ENCODE measurements at places on chromosomes 6 and 20.

- no peak for DNase-seq
Observed at GRCh38 chr20:53599910-53600632, 6.4 kb upstream of the ZNF217 start.

DNA sequence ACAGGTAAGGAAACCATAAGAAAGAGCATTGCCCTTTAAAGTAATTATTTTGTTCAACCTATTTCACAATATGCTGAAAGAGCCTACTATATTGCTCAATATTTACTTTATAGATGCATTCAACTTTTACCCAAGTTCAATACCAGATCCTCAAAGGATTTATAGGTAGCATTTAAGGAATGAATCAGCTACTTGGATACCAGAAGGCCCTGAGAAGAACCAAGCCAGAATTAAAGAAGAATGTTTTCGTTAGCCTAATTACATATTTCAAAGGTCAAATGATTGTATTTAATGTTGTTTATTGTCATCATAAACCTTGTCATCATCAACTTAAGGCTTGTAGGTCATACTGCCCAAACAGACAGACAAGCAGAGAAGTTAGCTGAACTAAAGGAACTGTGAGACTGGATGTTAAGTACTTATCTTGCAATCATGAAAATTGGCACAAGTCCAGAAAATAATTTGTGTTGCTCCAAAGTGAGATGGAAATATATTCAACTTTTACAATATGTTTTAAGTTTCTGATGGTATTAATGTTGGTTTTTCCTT, 636.7 kb downstream of the RFPL4B start:
- DNase-seq = no peak

- DNase-seq = no peak
Observed at GRCh38 chr6:8958894-8959511, 523.7 kb upstream of the SLC35B3 start.

DNA sequence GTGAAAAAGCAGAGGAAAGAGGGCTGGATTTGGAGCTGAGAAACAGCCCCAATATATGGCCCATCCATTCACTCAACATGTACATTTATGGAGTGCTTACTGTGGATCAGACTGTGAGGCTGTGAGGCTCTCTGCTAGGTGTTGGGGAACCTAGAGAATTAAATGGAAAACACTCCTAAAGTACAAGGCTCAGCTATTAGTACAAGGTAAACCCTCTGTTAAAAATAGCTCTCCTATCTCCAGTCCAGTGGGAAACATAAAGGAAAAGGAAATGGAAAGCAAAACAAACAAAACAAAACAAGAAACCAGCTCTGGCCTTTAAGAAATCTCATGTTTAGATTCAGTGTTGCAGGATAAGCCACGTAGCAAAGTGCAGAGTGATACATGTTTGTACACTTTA, 35.0 kb downstream of the LY86 start:
- no peak for DNase-seq

DNA sequence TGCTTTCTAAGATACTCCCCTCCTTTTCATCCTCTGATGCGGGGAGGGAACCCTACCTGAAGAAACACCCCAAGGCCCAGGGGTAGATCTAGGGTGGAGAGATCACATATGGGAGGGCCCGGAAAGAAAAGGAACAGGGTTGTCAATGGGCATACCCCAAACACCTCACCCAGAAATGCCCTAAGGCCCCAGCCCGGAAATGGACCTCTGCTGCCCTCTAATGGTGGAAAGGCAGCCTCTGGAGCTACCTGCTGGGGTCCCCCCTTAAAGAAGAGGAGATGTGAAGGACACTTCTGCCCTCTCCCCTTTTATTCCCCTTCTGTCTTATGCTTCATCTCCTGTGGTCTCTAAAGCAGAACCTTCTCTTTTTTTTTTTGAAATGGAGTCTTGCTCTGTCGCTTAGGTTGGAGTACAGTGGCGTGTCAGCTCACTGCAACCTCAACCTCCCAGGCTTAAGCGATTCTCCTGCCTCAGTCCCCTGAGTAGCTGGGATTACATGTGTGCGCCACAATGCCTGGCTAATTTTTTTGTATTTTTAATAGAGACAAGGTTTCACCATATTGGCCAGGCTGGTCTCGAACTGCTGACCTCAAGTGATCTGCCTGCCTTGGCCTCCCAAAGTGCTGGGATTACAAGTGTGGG, 458 bp upstream of the ARMC12 start:
- peak; percentile 90 for DNase-seq

DNA sequence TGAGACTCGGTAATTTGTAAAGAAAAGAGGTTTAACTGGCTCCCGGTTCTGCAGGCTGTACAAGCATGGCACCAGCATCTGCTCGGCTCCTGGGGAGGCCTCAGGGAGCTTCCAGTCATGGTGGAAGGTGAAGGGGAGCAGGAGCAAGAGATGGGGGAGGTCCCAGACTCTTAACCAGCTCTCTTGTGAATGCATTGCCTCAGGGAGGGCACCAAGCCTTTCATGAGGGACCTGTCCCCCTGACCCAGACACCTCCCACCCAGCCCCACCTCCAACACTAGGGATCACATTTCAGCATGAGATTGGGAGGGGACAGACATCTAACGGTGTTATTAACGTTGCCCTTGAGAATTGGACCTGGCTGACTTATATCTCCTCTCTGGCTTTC, 68.6 kb downstream of the PTPN1 start:
- no peak for DNase-seq

GRCh38 chr6:127206531-127207095, 60.1 kb upstream of the RNF146 start:
- DNase-seq = no peak

DNA sequence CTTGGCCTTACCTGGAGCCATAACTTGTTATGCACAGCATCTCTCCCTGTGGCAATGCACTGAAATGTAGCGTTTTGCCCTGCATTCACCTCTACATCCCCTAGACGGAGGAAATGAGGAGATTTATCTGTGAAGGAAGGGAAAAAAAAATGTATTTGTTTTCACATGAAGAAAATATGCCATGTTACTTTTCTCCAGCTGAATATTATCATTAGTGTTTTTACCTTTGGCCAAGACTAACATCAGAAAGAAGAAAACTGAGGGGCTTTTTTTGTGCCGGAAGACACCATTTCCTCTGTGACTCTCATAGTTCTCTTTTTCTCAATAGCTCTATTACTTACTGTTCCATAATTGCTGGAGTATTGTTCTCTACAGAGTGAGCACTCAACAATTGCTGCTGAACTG, 280.4 kb downstream of the PTPRK start:
- no peak for DNase-seq

- DNase-seq = no peak
Observed at GRCh38 chr6:43926634-43927531, 156.9 kb downstream of the VEGFA start.
